ENCODE measurements at places on chromosomes 12 and 14.

DNA sequence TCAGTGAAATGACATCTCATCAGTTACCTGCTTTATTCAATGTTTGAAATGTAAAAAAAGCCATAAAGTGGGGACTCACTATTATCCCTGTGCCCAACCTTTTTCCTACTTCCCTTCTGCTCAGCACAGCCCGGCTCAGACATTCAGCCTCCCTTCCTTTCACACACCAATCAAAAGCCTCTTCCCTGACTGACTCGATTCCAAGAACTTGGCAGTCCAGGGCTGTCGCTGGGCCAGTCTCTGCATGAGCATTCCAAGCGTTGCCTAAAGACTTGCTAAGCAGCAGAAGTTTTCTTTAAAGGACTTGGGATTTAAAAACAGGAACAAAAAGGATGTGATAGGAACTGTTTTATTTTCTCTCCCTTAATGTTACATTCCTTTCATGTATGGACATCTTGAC lies 22.7 kb downstream of the ITPR2 start:
- peak; percentile 82 for DNase-seq

GRCh38 chr14:55910601-55911243 lies 207.5 kb upstream of the PELI2 start:
- DNase-seq = no peak

GRCh38 chr12:12350868-12351463 lies 924 bp upstream of the MANSC1 start:
- no peak for DNase-seq

DNA sequence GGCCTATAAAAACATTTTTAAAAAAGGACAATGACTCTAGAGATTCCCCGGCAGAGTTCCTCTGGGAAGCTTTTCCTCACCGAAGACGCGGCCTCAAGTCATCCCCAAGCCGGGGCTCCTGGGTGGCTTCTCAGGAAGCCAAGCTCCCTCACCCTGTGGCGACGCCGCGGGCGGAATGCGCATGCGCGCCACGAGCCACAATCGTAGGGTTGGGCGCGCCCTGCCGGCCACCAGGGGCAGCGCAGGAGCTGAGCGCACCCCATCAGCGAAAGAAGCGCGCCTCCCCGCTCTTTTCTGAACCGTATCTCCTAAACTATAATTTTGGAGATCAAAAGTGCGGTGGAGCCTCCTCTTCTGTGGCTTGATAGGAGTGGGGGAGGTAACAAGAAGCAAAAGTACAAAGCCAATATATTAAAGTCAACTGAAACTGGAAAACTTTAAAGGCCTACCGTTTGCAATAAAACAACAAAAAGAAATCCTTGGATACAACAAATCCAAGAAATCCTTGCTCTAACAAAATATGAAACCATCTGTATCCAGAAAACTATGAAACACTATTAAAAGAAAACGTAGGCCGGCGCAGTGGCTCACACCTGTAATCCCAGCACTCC lies 17.4 kb upstream of the CHFR start:
- peak; percentile 20 for DNase-seq

DNA sequence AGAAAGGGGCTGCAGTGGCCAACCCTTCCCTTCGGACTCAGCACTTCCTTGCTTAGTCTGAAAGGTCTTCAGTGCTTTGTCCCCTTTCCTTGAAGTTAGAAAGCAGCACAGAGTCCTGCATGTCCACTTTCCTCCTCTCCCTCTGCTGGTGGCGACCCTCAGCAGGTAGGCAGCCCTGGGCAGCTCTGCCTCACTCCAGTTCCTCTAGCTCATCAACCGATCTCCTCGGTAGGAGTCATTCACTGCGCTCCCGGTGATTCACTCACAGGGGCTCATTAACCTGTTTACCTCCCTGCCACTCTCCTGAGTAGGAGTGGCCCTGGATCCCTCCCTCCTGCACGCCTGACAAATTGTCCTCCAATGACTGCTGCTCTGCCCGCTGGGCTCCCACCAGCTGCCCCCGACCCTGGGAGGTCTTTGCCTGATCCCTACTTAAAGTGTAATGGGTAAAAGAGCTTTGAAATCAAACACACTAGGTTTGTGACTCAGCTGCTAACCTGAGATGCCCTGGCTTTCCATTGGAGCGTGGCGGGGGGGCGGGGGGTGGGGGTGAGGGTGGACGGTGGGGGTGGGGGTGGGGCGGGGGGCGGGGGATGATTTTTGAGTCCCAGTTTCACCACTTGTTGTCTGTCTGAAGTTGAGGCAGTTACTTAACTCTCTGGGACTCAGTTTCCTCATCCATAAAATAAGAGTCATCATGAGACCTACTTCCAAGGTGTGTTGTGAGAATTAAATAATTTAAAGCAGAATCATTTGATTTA lies 4.2 kb downstream of the SCNN1A start:
- peak; percentile 24 for DNase-seq

- DNase-seq = no peak
Observed at GRCh38 chr12:57330992-57331391, 80.0 kb upstream of the STAC3 start.

DNA sequence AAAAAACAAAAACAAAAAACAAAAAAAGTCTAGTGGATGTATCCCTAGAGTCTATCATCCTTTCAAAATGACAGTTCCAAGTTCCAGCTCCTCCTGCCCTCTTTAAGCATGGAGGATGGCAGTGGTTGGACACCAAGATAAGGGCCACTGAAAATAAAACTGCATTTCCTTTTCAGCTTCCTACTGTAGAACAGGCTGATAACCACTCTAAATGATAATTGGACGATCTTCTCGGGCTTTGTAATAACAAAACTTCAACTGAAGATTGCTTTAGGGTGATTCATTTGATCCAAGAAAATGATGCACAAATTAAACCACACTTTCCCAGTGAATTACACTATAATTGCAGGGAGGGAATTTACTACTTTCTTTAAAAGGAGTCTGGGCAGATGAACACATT lies 42.2 kb upstream of the CRACR2A start:
- no peak for DNase-seq

GRCh38 chr14:95511687-95512086 lies 4.8 kb downstream of the SYNE3 start:
- no peak for DNase-seq

GRCh38 chr14:65600742-65601141 lies 188.2 kb downstream of the FUT8 start:
- no peak for DNase-seq

DNA sequence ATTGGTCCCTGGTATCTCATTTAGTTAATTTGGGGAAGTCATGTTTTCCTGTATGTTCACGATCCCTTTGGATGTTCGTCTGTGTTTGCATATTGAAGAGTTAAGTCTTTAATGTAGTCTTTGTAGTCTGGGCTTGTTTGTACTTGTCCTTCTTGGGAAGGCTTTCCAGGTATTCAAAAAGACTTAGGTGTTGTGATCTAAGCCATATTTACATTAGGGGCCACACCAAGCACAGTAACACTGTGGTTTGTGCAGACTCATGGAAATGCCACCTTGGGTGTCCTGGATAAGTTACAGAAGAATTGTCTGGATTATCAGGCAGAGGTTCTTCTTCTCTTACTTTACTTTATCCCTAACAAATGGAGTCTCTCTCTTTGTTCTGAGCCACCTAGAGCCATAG lies 380.3 kb downstream of the CCER1 start:
- no peak for DNase-seq

GRCh38 chr12:24012528-24012927 lies 63.1 kb upstream of the SOX5 start:
- DNase-seq = peak; percentile 2

Data from fibroblast of gingiva (primary cell).